ENCODE measurements at places on chromosomes 12 and 14. TPM values are rescaled to one million over a fixed set of nuclear protein-coding genes. Genes with fewer than 3 reads are reported as not detected.

DNA sequence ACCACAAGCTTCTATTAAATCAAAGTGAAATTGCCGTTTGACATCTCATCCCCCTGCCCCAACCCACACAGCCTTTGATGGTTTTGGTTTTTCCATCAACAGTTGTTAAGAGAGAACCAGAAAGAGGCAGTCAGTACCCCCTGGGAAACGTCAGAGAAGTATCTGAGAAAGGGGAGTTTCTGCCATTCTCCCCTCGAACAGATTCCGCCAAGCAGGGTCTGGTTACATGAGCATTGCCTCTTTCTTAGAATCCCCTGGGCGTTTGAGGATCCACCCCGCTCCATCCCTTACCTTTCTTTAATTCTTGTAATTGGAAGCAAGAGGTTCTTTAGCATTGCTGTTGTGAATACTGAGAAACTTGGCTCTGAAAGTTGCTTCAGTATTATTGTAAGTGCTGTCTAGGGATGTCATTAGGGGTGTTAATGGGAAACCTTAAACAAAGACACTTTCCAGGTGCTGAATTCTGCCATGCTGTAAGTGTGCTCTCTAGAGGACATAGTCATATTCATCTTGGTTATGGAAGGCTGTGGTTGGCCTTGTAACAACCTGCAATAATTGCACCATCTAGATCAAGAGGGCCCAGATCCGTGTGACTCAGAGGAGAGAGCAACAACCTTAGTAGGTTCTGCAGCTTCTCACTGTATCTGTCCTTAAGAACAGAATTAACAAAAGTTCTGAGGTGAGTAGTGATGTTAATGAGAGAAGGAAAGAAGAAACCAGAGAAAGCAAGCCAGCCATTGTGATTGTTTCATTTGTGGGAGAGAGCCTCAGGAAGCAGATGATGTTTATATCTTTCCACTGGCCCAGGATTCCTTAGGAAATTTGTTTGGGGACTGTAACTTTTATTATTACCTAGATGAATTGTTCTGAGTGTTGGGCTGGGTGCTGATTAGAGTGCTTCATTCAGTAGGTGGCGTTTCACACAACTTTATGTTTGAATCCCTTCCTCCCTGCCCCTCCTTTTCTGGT lies 9.0 kb downstream of the TMBIM6 start:
- no peak for DNase-seq

Gene KCNMB4
- 0.44 TPM for total RNA-seq

DNA sequence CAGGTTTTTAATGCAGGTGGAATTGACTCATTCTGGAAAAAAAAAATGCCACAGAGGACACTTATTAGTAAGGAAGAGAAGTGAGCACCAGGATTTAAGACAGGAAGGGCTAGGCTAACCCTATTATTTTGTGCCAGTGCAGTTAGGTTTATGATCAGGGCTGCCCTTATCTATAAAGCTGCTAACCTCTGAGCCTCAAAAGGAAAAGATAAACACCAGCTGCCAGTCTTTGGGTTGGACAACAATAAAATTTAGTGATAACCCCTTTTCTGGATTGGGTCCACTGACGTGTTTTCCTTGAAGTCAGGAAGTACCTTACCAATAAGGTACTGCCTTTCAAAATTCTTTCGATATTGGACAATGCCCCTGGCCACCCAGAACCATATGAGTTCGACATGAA lies 128.9 kb downstream of the NUBPL start:
- DNase-seq, result no peak

Gene MYL2
- total RNA-seq, result 6.2 TPM

Gene TRPV4
- total RNA-seq, result 3.6 TPM

Gene ITGB7
- total RNA-seq, result 15.8 TPM

DNA sequence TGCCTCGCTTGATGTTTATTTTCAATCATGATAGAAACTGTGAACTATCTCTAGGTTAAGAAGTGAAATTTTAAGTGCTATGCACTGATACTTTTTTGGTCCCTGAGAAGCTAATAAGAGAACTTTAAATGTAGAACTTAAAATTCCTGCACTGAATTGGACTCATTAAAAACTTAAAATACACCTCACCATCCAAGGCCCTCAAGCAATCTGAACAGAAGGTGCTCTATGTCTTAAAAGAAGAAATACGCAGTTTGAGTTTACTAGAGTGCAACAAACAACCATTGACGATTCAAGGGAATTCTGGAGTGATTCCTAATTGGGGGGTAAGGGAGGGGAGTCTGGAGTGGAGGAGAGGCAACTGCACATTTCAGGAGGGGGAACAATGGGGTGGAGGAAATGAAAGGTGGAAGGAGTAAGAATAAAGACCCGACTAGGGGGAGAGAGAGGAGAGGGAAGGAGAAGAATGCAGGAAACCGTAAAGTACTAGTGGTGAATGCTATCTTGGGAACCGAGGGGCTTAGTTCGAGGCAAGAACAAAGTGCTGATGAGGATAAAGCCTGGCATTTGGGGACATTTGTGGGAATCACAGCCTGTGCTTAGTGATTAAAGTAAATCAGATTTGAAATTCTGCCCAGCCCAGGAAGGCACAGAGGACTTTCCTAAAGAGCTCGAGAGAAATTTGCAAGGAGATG lies 389.7 kb downstream of the AACS start:
- no peak for DNase-seq

Gene POTEM
- total RNA-seq, result not detected

Gene KSR2
- total RNA-seq, result 8.6 TPM

- DNase-seq, result no peak
These were observed 16.4 kb upstream of the KERA start for GRCh38 chr12:91074154-91074709.

- no peak for DNase-seq
These were observed 581.9 kb downstream of the ALG10 start for GRCh38 chr12:34604227-34604626.

DNA sequence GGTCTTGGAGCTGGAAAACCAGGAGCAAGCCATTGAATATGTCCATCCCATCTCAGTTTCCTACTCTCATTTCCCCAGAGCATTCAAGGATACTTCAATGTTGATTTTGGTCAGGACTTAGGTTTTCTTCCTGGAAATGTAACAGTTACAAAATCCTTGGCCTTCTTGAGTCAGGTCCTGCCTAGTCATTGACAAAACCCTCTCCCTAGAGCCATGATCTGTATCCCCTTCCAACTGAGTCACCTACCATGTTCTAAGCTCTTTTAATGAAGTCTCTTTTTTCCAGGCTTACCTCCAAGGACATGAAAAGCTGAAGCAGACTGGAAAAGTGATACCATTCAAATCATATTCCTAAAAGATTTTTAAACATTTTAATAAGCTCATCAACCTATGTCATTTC lies 549.2 kb downstream of the GALC start:
- DNase-seq, result no peak

DNA sequence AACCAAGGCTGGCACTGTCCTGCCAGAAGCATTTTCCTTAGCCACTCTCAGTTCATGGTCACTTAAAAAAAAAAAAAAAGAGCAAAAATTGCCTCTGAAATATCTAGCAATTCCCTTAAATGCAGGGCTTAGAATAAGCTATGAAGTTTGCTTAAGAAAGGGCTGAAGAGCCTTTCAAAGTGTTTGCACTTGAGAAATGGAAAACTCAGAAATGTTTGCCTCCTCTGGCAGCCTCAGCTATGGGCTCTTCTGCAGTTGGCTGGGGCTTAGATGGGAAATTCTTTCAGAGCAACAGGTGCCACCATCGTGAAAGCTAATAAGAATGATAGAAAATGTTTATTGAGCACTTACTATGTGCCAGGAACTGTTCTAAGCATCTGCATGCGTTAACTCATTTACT lies 48.5 kb upstream of the TSPAN11 start:
- no peak for DNase-seq

DNA sequence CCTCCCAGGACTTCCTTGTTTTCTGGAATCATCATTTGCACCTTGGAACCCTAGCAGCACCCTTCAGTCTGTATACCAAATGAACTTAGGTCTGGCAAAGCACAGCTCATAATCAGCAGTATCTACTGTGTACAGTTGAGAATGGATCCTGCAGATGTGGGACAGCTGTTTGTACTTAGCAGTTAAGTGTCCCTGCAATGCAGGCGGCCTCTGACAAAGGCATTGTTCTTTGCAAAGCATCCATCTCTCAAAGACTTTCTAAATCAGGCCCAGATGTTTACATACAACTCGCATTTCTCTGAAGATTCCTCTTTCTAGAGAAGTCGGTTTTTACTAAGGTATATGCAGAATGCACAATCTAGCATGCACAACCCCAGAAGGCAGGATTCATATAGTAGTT lies 170.5 kb upstream of the RBM19 start:
- DNase-seq, result no peak

GRCh38 chr14:23639048-23639890 lies 3.1 kb downstream of the DHRS2 start:
- no peak for DNase-seq

Gene SPIC
- not detected for total RNA-seq

- DNase-seq, result no peak
These were observed 39.2 kb downstream of the EID3 start for GRCh38 chr12:104342635-104343249.

DNA sequence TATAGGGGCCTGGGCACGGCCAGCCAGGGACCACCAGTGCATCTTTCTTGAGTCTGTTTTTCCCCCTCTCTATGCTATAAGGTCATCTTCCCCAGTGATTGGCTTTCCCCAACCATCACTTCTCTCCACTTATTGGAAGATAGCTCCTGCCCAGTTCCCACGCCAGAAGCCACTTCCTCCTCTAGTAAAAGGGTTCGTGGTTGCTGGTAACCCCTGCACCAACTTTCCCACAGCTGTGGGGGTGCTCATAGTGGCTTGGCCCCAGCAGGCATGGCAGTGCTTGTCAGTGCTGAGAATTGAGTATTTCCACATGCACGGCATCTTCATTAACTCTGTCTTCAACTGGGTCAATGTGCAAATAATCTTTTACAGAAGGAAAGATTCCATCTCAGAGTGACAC lies 215.4 kb downstream of the FOXN3 start:
- DNase-seq, result no peak

DNA sequence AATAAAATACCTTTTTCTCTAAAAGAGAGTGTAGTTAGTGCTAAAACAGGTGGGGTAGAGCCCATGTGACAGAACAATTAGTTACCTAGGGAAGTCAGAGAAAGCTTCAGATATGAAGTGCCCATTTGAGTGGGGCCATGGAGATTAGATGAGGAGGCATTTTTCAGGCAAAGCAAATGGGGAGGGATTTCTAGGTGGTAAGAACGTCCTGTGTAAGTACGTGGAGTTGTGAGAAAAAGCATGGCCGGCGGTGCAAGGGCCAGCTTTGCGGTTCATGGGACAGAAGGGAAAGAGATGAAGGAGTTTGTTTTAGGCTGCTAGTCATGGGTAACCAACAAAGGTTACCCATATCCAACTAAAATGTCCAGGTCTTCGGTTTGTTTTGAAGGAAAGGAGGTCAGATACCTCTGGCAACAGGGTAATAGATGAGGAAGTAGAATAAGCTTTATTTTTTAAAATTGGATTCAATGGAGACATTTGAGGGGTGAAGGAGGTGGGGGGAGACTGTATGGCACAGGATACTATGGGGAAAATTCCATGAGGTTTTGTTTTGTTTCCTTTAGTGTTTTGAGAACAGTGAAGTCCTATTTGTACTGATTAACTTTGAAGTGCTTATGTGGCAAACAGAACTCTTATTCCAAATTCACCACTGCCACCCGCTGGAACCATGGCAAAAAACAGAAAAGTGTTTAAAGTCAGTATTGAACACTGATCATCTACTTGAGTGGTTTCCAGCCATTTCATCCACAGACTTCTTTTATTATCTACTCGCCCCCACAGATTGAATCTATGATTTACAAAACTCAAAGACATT lies 10.0 kb upstream of the SNRPF start:
- no peak for DNase-seq

Gene SDS
- 6.4 TPM for total RNA-seq

- no peak for DNase-seq
These were observed 46.7 kb downstream of the RIN3 start for GRCh38 chr14:92560106-92560865.

DNA sequence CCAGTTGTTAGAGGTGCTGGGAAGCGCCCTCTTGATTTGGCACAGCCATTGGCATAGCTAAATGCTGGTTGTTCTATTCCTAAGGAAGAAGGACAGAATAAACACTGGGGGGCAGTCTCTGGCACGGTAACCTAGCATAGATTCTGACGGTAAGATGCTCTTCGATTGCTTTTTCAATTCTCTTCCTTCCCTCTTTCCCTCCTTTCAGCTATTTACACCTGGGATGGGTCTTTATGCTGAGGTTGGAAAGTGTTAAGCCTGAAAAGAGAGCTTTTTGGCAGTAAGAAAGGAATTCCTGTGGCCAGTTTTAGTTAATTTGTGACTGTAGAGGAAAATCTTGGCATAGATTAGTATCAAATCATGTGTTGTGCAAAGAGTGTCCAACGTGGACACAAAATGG lies 162.8 kb downstream of the SNAPC1 start:
- DNase-seq, result no peak

- DNase-seq, result no peak
These were observed 46.0 kb upstream of the TRAF3 start for GRCh38 chr14:102731101-102731870.

Gene MORN3
- total RNA-seq, result 1.8 TPM

GRCh38 chr12:123319273-123319672 lies 45.4 kb downstream of the SBNO1 start:
- DNase-seq, result no peak
